Stimulated activated CD8-positive, alpha-beta memory T cell treated with anti-CD3 and anti-CD28 coated beads, Interleukin-7, amount 100 ng/mL, for 1 hour (primary cell): ENCODE measurements at places on chromosomes 11 and 22.

DNA sequence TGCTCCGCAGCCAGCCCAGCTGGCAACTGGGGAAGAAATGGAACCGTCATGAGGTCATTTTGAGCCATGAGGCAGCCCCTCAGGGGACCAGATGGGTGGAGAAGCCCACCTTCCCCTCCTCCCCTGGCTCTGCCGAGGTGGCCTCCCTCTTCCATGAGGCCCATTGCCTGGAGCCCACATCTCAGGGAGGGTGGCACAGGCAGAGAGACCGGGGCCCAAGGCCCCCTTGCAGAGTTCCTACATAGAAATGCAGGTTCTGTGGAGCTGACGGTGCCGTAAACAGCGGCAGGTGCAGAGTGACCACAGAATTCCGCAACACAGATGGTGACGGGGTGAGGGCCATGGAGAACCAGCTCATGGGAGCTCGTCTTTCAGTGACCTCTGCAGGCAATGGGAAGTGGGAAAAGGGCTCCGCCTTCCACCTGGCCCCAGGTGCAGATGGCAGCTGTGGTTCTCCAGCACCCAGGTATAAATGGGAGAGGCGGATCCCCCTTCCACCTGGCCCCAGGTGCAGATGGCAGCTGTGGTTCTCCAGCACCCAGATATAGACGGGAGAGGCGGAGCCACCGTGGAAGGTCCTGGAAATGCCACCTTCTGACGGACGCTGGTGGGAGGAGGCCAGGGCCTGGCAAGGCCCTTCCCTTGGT lies 765.4 kb downstream of the BRD1 start:
- DNase-seq = no peak

- no peak for DNase-seq
Observed at GRCh38 chr11:126007238-126007637, 55.4 kb downstream of the CDON start.

DNA sequence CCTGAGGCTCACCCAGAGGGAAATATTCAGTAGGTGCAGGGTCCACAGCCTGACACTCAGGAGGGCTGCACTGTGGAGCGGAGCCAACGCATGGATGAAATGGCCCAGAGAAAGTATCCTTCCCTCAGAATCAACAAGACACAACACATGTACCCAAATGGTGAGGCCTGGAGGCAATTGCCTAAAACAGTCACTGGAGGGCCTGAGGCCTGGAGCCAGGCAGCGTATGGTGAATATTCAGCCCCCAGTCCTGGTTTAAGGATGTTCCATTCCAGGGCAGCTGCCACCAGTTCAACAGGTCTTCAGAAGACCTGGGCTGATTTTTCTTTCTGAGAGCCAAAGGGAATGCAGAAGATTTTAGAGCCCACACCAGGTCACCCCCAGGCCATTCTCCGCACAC lies 264.8 kb downstream of the INSC start:
- no peak for DNase-seq

DNA sequence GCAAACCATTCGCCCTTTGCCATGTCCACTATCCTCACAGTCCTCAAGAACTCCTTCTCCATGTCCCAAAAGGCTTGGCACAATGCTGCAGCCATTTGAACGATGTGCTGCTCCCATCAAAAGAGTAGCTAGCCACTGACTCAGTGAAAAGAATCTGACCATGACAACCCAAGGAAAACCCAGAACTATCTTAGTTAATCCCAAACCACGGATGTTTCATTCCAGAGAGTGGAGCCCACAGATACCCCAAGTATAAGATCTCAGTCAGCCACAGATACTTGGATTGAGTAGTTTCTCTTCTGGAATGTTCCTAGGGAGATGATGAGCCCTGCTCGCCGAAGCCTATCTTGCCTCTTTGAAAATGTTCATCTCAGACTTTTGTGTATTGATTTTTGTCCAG lies 176.9 kb downstream of the NAV2 start:
- DNase-seq = no peak

DNA sequence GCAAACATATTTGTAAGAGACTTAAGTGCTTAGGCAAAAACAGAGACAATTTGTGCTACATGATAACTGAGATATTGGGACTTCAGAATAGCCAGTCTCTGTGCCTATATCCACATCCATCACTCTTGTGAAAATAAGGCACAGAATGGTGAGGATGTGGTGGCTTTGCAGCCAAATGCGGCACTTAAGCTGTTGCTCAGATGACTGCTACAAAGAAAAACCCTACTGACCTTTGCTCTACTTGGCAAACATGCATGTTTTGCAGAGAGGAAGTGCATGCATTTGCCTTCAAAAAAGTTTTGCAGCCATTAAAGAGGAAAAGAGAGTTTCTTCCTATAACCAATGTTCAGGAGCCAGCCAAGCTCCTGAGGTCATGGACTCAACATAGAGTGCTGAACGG lies 675.0 kb upstream of the KIRREL3 start:
- DNase-seq = no peak

GRCh38 chr11:72745511-72745910 lies 6.7 kb downstream of the ARAP1 start:
- no peak for DNase-seq

DNA sequence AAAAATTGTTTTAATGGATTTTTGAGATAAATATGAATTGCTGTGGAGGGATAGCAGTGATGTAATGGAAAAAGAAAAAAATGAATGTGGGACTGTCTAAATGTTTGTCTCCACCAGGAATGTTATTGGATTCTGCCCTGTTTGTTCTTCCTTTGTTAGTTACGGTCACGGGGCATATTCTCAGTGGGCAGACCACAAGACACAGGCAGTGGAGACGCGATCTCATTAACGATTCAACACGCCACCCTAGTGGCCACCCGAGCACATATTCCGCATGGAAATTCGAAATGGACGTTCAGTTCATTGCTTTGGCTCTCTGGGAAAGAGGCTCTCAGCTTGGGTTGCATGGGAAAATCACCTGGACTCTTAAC lies 151.8 kb upstream of the TTC12 start:
- DNase-seq = no peak

GRCh38 chr22:36182056-36182455 lies 19.6 kb downstream of the APOL4 start:
- no peak for DNase-seq

DNA sequence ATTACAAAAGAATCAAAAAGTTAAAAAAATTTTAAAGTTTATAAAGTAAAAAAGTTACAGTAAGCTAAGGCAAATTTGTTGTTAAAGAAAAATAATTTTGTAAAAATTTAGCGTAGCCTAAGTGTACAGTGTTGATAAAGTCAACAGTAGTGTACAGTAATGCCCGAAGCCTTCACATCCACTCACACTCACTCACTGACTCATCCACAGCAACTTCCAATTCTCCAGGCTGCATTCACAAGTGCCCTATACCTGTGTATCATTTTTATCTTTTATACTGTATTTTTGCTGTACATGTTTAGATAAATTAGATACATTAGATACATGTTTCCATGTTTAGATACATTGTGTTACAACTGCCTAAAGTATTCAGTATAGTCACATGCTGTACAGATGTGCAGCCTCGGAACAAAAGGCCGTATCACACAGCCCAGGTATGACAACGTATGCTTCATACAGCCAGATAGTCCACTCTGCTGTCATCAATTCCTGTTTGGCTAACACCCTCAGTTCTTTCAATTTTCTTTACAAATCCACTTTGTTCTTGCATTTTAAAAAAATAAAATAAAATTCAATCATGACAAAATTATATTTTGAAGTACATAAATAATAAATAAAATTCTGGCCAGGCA lies 80.7 kb downstream of the RBFOX2 start:
- no peak for DNase-seq

DNA sequence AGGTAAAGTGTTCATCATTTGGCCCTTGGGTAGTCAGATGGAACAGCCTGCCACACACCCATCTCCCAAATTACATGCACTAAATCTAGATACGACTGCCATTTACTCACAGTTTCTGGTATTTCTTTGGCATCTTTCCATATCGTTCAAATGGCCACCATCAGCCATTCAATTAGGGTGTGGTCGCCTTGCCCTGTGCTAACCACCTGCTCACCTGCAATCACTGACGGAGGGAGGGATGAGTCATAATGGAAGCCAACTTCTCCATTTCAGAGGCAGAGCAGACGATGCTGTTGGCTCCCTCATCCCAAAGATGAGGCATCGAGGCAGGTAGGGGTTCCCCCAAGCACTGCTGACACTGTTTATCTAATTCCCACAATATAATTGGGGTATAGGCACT lies 14.6 kb downstream of the MS4A6A start:
- DNase-seq = no peak

DNA sequence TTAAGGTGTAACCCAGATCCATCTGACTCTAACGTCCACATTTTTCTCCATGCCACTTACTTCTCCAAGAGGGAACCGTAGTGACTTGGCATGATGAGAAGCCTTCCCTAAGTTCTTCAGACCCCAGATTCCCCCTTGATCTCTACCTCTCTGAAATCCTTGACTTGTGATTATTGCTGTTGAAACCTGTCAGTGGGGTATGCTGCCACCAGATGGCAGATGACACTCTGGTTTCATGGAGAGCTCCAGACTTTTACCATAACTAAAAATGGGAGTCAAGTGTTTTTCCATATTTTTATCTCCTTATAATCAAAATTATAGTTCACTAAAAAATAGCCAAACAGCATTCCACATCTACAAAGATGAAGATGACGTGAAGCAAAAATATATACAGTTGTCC lies 504.2 kb downstream of the SOX6 start:
- DNase-seq = no peak

GRCh38 chr11:61482513-61482912 lies 26.0 kb upstream of the LRRC10B start:
- DNase-seq = no peak

GRCh38 chr11:110518809-110519514 lies 89.2 kb downstream of the FDX1 start:
- DNase-seq = no peak

DNA sequence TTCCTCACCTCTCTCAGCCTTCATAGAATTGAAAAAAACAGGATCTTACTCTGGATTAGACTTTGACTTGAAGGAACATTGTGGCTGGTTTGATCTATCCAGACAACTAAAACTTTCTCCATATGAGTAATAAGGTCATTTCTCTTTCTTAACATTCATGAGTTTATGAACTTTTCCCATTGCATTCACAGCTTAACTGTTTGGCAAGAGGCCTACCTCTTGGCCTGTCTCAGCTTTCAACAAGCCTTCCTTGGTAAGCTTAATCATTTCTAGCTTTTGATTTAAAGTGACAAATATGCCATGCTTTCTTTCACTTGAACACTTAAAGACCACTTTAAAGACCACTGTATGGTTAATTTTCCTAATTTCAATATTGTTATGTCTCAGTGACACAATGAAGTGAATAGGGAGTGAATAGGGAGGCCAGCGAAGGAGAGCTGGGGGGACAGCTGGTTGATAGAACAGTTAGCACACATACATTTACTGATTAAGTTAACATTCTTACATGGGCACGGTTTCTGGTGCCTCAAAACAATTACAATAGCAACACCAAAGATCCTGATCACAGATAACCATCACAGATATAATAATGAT lies 17.0 kb downstream of the IMMP1L start:
- no peak for DNase-seq

DNA sequence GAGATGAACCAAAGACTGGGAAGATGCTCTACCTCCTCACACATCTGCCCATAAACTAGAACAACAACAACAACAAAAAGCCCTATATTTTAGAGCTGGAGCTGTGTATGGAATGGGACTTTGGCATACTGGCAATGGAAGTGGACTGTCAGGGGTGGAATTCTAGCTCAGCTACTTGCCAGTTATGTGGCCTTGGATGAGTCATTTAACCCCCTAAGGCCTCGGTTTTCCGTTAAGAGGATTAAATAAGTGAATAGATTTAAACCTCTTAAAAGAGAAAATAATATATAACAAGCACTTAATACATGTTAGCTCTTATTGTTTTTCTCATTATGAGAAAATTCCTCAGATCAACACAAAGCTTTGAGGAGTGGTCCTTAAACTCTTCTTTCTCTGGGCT lies 195.0 kb downstream of the KIF18A start:
- DNase-seq = no peak

DNA sequence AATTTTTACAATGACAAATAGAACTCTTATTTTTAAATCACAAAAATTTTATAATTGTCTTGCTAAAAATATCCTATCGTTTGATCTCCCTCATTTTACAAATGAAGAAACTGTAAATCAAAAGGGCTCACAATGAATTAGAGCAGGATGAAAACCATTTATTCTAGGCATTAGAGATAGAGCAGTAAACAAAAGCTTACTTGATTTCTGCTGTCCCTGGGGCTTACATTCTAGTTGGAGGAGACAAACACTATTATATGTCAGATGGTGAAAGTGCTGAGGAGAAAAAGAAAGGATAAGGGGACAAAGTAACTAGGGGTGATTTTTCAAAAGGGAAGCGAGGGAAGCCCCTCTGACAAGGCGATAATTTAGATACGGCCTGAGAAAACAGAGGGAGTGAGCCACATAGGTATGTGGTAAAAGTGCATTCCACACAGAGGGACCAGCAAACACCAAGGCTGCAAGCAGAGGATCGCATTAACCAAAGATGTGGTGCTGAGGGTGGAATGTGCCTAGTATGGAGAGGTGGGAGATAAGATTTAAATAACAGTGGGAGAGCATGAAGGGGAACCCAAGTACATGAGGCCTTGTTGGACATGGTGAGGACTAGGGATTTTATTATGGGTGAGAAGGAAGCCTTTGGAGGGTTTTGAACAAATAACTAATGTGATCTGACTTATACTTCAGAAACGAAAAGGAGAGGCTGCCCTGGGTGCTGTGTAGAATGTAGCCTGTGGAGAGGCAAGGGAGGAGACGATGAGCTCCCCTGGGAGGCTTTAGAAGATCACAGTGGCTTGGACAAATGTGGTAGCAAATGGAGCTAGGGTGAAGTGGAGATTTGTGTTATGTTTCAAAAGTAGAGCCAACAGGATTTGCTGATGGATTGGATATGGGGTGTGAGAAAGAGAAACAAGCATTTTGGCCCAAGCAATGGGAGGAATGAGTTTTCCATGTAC lies 62.1 kb downstream of the PDHX start:
- DNase-seq = no peak

GRCh38 chr11:29127461-29127860 lies 889.4 kb downstream of the KCNA4 start:
- no peak for DNase-seq

DNA sequence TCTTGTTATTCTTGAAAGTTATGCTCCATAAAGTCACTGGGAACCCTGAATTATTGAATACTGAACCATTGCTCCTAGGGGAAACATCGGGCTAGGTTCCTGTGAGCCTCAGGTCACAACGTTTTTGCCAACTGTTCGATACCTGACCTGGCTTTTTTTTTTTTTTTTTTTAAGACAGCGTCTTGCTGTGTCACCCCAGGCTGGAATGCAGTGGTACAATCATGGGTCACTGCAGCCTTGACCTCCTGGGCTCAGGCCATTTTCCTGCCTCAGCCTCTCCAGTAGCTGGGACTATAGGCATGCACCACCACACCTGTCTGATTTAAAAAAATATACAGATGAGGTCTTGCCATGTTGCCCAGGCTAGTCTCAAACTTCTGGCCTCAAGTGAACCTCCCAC lies 22.5 kb downstream of the LRP5 start:
- no peak for DNase-seq

GRCh38 chr11:133198438-133198837 lies 333.9 kb downstream of the OPCML start:
- no peak for DNase-seq

DNA sequence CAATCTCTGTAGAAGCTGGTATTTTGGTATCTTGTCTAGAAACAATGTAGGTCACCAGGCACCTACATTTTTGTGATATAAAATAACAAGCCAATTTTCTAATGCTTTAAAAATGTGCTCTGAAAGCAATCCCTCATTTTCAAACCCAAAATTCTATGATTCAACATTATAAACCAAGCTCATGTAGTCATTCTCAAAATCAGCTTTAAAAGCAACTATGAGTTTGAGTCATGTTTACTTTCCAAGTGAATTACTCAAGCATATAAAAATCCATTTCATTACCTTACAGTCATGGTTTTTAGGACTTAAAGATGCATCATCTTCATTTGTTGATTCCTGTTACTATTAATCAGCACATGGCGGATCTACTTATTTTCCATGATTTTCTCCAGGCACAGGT lies 216.4 kb downstream of the GRM5 start:
- DNase-seq = no peak
